ENCODE measurements at places on chromosomes 4 and X.

GRCh38 chr4:116015549-116015948 is 902.1 kb upstream of the NDST4 start:
- no peak for DNase-seq

- DNase-seq: no peak
Measured at GRCh38 chr4:69689599-69689998, 36.6 kb upstream of the UGT2A1 start.

DNA sequence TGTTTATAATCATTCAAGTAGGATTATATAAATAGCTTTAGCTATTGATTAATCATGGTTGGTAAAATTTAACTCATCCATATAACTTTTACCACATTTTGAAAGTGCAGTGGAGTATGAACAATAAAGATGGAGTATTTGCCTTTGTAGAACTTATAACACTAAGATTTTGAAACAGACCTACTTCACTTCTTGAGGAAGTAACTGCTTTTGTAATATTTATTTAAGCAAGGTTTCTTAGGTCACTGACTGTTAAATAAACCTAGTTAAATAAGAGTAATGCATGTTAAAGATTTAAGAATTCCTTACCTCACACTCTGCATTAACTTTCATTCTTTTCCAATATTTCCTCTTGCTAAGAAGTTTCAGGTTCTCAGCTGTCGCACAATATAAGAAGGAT is 242.5 kb downstream of the CFAP299 start:
- DNase-seq: no peak

DNA sequence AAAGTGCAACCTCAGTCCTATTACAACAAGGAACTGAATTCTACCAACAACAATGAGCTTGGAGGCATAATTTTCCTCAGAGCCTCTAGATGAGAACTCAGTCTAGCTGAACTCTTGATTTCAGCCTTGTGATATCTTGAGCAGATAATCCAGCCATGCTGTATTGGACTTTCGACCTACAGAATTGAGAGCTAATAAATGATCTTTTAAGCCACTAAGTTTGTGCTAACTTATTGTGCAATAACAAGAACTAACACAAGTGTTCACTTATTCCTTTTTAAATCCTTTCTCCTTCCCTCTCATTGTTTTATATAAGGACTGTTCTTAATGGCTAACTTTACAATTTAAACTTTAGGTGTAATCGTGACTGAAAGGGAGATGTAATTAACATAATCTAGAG is 140.7 kb downstream of the MAGEB17 start:
- no peak for DNase-seq

DNA sequence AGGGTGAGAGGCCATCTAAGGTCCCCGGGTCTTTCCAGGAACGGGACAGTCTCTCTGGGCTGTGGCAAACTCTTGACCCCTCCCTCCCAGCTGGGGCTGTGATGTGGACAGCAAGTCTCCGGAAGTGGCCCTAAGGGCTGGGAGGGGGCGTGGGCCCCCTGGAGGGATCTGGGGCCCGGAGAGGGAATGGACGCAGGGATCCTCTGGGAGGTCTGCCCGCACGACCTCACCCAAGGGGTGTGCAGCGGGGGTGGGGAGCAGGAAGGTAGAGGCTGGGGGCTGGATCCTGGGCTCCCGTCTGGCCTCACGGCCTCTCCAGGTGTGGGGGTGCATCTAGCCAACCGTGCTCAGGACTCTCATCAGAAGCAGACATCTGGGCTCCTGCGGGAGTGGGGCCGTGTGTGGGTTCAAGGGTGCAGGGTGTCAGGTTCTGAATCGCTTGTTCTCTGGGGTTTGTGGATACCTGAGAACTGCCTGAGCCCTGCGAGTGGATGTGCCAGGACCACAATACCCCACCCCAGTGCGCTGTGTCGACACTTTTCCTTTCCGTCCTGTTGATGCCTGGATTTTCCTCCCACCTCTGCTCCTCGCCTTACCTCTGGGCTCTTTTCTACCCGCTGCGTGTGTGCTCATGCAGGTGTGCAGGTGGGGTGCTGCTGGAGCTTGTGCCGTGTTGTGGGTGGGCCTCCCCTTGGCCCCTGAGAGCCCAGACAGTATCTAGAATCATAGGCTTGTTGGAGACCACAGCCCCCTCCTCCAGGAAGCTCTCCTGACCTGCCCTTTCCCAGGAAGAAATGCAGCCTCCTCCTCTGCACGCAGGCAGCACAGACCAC is 915 bp downstream of the CPZ start:
- no peak for DNase-seq

DNA sequence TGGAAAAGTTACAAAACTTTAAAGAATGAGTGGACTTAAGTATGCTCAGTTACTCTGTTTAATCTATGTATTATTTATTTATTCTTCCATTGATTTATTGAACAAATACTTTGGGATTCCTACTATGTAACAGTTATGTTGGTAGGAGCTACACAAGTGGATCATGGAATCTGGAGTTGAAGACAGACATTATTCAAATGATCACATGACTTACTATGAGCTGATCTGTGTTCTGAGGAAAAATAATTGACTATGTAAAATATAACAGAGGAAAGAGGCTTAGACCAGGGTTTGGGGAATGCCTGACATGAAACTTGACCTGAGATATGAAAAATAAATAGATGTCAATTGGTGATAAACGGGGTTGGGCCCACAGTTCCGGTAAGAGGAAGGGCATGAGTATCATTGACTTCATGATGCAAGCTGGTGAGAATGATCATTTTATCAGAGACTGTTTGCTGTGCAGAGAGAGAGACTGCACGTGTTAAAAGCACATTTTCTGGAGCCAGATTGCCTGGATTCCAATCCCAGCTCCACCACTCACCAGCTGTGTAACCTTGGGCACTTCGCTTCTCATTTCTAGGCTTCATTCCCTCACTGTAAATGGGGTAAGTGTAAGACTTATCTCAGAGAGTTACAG is 179.0 kb downstream of the SPCS3 start:
- no peak for DNase-seq
